ENCODE measurements at places on chromosomes 4 and X.

GRCh38 chrX:112368371-112368770 lies 285.8 kb upstream of the TRPC5 start:
- DNase-seq, result no peak

DNA sequence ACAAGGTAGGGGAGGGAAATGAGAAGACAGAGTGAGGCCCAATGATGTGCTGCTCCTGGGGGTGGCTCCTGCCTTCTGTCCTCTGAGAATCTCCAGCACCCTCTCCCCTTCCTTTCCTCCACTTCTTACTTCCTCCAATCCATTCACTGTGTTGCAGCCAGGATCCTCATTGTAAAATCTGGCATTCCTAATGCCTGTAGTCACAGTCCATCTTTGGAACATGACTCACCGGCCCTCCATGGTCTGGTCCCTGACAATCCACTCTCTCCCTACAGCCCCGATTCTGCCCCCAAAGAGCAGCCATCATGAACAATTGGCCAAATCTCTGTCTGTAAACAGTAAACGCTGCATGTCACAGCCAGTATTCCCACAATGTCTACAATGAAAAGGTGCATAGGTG lies 72.9 kb downstream of the CLNK start:
- DNase-seq, result no peak

DNA sequence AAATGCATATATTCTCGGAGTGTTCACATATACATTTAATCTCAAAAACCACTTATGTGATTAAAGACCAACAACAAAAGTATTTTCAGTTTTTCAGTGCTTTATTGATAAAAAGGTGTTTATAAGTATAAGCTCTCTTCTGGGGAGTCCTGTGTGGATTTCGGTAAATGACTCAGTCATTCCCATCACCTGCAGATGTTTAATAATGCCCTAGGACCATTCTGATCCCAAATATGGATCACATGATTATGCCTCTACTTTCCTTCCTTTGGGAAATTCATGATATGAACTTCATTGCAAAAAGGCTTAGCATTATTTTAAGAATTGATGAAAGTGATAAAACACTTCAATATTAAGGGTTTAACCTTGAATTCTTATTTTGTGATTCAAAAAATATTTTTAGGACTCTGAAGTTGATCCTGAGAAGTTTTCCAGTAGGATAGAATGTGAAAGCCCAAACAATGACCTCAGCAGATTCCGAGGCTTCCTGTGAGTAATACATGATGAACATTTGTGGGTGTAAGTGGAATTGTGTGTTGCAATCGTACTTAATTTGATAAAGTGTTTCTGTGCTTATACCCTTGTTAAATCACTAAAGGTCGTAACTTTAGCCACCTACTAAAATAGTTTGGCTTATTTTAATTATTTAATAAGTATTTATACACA lies 40.2 kb downstream of the ATP10D start:
- DNase-seq, result no peak

DNA sequence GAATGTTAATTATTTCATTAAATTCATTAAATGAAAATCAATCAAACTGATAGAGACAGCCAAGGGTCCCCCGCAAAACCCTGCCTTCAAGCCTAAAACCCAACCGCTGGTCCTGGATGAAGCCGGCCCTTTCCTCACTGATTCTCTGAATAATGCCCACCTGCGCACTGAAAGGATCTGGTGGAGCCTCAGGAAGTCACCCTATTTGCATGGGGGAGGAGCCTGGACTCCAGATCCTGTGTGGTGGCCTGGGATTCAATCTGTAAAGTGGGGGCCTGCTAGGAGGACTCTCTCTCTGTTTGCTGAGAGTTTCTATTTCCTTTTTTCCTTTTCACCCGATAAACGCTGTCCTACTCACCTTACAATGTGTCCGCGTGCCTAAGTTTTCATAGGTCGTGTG lies 97.9 kb upstream of the ADAMTS3 start:
- DNase-seq, result no peak

DNA sequence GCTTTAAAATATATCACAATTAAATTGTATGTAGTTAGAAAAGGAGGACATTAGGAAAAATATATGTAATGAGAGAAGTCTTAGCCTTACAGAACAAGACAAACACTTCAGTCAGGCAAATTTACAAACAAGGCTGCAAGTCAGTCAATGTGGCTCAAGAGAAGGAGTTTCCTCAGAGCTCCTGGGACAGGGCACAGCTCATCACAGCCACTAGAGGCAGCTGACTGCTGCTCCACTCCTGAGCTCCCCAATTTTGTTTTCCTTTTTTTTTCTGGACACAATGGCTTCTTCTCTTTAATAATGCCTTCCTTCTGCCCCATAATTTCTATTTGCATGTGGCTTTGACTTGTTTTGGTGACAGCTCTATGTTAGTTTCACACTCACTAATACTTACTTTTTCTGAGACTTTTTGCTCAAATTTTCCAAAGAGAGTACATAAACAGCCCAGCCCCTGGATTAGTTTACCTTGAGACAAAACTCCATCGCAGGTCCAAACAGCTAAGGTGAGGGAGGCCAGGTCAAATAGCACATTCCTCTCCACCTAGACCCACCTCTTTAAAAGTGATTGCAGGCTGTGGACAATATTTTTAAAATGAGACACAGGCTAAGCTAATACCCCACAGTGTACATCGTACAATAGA lies 850.4 kb upstream of the FRG1 start:
- DNase-seq, result no peak

- DNase-seq, result no peak
These were observed 644.7 kb upstream of the BOD1L1 start for GRCh38 chr4:14272206-14272605.

DNA sequence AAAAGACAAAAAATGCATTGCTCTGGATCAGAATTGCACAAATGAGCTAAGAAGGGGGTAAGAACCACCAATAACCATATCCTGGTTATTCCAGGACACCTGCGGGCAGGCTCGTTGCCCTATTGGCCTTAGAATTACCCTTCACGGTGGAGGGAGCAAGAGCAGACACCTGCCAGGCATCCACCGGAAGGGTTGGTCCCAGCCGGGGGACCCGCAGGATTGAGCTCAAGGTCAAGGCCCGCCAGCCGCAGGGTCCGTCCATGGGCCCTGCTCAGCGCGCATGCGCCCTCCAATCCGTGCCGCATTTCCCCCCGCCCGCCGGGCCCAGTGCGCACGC lies 575 bp downstream of the SLC25A6 start:
- DNase-seq, result no peak

GRCh38 chr4:6747294-6748051 lies 31.5 kb downstream of the BLOC1S4 start:
- no peak for DNase-seq

GRCh38 chr4:3062471-3062870 lies 11.9 kb downstream of the HTT-AS start:
- DNase-seq, result no peak

GRCh38 chr4:138707746-138708677 lies 307.6 kb upstream of the NOCT start:
- no peak for DNase-seq

- DNase-seq, result no peak
These were observed 46.6 kb downstream of the TENM3 start for GRCh38 chr4:182289809-182290208.

DNA sequence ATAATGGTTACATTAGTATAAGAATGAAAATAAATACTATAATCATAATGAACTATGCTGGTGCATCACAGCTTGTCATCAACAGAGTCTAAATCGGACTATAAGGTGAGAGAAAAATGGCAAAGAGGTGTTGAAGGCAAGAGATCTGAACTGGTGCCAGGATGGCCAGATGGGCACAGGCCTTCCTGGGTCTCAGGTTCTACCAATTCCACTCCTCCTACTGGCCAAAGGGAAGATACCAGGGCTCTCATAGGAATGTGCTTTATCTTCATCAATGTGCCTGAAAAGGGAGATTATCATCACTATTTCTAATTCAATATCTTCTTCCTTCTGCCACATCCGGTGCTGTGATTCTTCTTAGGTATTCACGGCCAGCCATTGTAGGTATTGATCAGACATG lies 107.6 kb downstream of the GASK1B start:
- no peak for DNase-seq

- no peak for DNase-seq
These were observed 41.4 kb downstream of the PABPC4L start for GRCh38 chr4:134160211-134160610.

GRCh38 chr4:157983300-157983699 lies 189.5 kb downstream of the GASK1B start:
- DNase-seq, result no peak

- DNase-seq, result no peak
These were observed 856.2 kb downstream of the STIM2 start for GRCh38 chr4:27716693-27717430.

DNA sequence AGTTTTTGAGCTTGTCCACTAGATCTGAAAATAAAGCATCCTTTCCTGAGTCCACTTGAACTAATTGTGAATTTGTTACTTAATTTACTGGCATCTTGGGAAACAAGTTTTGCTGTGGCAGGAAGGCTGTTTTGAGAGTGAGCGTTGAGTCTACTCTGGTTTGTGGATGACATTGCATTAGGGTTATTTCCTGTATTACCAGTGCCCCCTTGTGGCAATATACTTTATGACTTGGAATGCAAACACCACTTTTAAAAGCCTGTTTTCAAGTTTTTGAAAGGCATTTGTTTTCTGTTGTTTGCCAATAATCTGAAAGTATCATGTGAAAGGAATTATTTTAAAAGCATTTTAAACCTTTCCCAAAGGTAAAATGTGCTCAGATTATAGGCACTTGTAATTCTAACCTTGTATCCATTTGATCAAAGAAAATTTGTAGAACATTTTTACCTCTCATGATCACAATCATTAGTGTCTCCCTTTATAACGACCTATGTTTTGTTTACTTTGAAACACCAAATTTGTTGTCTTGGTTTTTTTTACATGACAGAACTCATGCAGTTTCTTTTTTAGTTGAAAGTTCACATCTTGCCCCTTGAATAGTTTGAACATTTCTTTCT lies 18.0 kb upstream of the CYP2U1 start:
- DNase-seq, result no peak

DNA sequence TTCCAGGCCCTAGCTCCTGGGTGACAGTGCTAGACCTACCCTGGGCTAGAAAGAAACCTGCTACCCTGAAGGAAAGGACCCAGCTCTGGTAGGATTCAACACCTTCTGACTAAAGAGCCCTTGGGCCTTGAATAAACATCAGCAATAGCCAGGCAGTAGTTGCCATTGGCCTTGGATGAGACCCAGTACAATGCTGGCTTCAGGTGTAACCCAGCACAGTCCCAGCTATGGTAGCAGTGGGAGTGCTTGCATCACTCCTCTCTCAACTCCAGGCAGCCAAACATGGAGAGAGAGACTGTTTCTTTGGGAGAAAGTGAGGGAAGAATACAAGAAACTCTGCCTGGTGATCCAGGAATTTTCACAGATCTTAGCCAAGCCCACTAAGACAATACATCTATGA lies 73.5 kb upstream of the CXorf66 start:
- DNase-seq, result no peak

DNA sequence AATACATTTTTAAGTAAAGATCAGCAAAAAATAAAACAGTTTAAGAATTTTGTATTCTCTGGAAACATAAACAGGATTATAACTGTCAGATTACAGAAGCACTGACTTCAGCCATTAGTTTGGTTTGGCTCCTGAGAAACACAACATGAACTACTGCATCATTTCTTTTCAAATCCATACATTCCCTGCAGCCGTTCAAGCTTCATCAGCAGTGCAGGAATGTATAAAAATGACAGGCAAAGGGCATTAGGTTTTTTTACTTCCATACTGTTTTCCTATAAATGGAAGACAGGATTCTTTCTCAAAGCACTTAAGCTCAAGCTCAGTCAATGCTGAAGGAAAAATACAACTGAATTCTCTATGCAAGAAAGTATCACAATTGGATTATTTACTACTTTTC lies 4.2 kb upstream of the MAB21L2 start:
- DNase-seq, result no peak

GRCh38 chr4:114312338-114312737 lies 286.3 kb upstream of the UGT8 start:
- DNase-seq, result no peak

DNA sequence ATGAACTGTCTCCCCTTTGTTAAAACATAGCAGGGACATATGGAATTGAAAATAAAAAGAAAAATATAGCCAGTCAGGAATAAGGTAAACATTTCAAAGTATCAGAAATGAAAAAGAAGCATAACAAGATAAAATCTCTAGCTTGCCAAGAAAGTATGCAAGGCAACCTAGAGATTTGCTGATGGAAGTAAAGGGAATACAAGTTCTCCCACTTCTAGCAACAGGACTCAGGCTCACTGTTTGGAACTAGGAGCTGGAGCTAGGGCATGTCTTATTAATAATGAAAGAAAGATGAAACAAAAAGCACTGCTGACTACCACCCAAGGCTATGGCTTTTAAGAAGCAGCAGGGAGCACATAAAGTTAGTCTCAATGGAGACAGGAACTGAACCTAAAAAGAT lies 18.2 kb downstream of the ANKRD50 start:
- DNase-seq, result no peak

DNA sequence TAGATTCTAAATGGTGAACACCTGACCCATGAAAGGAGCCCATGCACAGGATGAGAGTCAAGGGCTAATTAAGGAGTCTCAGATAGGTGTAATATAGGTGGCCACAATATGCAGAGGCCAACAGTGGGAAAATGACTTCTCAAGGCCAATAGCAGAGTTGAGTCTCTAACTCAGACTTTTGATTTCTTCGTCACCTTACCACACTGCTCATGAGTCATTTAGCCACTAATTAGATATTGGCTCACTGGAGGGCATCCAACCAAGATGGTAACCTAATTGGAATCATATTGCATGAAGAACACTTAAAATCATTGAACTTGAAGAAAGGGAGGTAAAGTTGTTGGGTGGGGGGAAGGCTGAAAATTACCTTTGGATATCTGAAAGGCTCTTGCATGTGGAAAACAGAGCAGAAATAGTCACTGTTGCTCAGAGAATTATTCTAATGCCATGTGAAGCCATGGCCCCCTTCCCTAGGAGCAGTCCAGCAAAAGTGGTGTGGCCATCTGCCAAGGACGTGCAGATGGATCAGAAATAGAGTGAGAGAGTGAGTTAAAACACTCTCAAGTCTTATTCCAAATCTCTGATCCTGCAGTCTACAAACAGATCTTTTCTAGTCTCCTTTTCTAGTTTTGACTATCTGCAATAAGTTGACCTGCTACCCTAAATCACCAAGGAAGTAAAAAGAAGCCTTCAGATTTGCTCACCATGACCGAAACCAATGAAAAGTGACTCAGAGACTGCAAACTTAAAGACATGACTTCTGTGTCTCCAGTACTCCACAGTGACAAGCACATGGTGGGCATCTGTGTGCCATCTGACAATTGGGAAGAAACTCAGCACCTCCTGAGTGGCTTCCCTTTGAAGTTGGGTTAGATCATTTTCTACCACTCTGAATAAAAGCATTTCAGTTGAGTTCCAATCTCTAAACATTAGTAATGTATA lies 93.9 kb upstream of the C1QTNF7 start:
- no peak for DNase-seq

GRCh38 chr4:126956184-126956897 lies 676.4 kb upstream of the INTU start:
- DNase-seq, result no peak

DNA sequence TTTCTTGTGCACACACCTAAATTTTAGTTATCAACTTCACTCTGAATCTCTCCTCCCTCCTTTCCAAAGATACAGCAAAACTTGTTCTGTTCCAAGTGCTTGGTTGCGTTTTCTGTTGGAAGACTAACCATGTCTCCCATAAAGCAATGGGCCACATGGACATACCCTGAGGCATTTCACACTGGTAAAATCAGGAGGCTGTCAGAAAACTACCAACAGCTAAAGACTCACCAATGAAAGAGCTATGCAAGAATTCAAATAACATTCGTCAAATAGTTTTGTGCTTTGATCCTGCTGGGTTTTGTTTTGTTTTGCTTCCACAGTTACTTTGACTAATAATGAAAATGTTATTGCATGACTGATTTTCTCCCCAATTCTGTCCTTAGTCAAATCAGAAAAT lies 46.0 kb downstream of the PHEX start:
- DNase-seq, result no peak

Measured in activated CD8-positive, alpha-beta memory T cell treated with anti-CD3 and anti-CD28 coated beads for 1 hour (primary cell).